ENCODE measurements at places on chromosomes 1 and 21. TPM values are rescaled to one million over a fixed set of nuclear protein-coding genes. Genes with fewer than 3 reads are reported as not detected.
A peak's percentile ranks its signal among the peaks of the same experiment; 100 is the strongest.

GRCh38 chr1:200979574-200980451 lies 43.7 kb downstream of the KIF21B start:
- DNase-seq, result no peak

DNA sequence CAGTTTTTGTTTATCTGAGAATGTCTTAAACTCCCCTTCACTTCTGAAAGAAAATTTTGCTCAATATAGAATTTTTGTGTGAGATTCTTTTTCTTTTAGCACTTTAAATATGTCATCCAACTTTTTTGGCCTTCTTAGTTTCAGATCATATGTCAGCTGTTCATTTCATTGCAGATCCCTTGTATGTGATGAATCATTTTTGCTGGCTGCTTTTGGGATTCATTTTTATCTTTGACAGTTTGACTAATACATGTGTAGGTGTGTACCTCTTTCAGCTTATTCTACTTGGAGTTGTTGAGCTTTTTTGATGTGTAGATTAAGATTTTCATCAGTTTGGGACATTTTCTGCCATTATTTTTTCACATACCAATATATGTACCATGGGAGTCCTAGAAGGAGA lies 156.8 kb downstream of the FASLG start:
- no peak for DNase-seq

The NBPF6 gene
- total RNA-seq, result not detected

DNA sequence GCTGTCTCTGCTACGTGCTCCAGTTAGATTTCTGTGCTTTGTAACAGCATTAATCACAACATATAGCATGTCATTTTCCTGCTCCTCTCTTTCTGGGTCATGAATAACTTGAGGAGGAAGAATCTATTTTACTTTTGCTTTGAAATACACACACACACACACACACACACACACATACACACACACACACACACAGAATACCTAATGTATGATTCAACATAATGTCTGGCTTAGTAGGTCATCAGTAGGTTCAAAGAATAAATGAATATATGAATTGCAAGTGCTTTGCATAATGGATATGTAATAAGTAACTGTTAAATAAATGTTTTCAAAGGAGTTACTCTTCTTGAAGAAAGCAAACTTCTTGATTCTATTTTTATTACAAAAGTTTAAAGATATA lies 249.0 kb downstream of the PDE4B start:
- DNase-seq, result no peak

DNA sequence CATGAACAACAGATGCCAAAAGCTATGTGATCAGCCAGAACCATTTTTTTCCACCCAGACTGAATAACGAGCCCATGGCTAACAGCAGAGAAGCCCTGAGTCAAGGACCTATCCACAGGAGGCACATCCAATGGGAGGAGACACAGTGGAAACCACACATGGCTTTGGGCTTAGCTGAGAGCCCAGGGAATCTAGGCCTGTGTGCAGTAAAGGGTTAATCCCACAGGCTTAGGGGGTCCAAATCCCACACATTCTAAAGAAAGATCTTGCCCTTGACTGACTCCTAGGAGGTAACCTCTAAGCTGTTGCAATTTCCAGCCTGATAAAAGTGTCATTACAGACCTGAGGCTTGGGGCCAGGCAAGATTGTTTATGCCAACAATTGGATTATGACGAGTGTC lies 194.5 kb downstream of the DSCAM start:
- DNase-seq, result no peak

The IGSF9 gene
- total RNA-seq, result 77.5 TPM

The DISC1 gene
- total RNA-seq, result 9.1 TPM

The ZNF648 gene
- total RNA-seq, result 0.23 TPM

The AMY1B gene
- total RNA-seq, result not detected

GRCh38 chr1:185038813-185039376 lies 6.5 kb upstream of the RNF2 start:
- no peak for DNase-seq

DNA sequence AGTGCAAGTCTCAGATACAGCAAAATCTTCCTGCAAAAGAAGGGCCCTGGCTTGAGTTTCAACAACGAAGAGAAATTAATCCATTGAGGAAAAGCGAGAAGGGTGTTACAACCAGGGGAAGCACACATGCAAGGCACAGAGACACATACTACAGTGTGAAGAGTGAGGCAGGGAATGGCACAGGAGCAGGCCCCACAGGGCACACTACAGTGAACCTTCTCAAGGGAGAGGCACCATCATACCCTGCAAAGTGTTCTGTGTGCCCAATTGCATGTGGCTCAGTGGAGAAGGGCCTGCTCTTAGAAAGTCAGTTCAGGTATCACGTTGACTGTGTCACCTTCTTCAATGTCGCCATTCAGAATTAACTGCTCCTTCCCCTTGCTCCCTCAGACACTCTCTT lies 60.3 kb downstream of the LMX1A start:
- DNase-seq, result no peak

- no peak for DNase-seq
Measured at GRCh38 chr1:8704866-8705506, 112.5 kb downstream of the RERE start.

DNA sequence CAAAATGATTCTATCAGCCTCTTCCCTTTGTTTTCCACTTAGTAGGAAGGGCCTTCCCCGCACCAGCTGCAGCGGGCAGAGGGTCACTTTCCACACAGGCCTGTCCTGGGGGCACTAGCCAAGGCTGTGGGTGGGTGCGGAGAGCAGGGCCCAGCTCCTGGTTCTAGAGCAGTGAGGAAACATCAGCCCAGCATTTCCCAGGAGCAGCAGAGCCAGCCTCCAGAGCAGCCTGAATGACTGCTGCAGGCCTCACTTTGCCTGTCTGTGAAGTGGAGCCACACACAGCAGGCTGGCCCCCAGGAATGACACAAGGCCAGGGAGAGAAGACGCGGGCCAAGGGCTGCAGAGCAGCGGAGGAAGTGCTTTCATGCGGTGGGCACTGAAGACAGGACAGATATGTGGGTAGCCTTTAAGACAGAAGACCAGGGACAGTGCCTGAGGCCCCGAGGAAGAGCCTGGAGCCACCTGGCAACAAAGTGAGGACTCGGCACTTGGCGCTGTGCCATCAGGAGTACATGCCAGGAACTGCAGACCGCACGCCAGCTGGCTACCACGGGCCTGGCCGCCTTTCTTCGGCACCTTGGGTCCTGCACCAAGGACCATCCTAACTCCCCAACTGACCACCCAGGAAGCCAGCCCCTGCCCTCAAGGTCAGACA lies 42.0 kb downstream of the ACOT7 start:
- no peak for DNase-seq

- no peak for DNase-seq
Measured at GRCh38 chr1:64891448-64891825, 74.9 kb downstream of the JAK1 start.

GRCh38 chr1:185960422-185961321 lies 226.5 kb downstream of the HMCN1 start:
- no peak for DNase-seq

The PKLR gene
- total RNA-seq, result 0.11 TPM

DNA sequence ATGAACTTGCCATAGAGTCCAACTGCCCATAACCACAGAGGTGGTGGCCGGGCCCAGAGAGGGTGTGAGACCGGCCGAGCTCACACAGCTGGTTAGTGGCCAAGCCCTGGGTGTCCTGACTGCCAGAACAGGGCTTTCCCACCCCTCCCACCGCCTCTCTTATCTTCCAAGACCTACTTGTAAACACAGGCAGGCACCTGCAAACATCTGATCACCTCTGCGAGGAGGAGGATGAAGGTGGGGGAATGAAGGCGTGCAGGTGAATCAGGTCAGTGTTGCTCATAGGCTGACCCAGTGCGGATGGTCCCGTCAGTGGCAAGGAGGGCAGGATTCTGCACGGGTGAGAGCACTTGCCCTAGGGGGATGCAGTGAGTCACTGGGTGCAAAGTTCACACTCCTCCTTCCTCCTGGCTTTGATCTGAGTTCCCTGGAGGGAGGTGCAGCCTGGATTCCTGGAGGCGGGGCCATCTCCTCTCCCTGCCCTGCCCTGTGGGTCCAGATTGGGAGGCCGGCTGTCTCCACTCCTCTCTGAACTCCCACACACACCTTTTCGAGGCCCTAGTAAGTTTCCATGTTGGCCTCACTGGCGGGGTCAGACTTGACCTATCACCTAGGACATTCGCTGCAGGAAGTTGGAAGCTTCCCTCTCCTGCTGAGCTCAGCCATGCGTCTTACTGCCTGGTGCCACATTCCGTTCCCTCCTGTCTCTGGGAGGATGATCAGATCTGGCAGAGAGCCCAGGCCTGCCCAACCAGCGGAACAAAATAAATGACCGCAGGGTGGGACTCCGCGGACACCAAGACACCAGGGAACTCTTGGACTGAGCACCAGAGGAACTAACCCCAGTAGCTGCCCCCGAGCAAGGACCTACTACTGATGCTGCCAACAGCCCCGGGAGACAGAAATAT lies 7.3 kb downstream of the UQCRHL start:
- peak; percentile 37 for DNase-seq

GRCh38 chr21:29481641-29482040 lies 182.9 kb downstream of the BACH1 start:
- no peak for DNase-seq

GRCh38 chr1:39081271-39082009 lies 55.3 kb downstream of the NDUFS5 start:
- no peak for DNase-seq

GRCh38 chr1:57633881-57634280 lies 210.0 kb upstream of the DAB1 start:
- DNase-seq, result no peak

- no peak for DNase-seq
Measured at GRCh38 chr1:23527366-23527765, 3.7 kb downstream of the E2F2 start.

The CASQ2 gene
- total RNA-seq, result 0.24 TPM

DNA sequence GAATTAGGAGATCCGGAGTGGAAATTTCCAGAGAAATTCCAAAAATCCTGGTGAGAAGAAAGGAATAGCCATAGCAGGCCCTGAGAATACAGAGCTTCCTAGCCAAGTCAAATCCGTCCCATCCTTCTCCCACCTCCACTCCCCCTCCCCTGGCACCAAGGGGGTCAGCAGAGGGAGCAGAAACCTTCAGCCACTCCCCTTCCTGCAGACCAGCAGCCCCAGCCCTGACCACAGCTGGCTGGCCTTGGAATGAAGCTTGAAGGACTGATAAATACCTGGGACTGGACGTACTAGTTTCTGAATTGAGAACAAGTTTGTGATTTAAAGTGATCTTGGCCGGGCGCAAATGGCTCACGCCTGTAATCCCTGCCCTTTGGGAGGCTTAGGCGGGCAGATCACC lies 13.8 kb upstream of the RIPPLY3 start:
- DNase-seq, result no peak

The EFHD2 gene
- total RNA-seq, result 17.5 TPM

The TRIM46 gene
- total RNA-seq, result 6.3 TPM

DNA sequence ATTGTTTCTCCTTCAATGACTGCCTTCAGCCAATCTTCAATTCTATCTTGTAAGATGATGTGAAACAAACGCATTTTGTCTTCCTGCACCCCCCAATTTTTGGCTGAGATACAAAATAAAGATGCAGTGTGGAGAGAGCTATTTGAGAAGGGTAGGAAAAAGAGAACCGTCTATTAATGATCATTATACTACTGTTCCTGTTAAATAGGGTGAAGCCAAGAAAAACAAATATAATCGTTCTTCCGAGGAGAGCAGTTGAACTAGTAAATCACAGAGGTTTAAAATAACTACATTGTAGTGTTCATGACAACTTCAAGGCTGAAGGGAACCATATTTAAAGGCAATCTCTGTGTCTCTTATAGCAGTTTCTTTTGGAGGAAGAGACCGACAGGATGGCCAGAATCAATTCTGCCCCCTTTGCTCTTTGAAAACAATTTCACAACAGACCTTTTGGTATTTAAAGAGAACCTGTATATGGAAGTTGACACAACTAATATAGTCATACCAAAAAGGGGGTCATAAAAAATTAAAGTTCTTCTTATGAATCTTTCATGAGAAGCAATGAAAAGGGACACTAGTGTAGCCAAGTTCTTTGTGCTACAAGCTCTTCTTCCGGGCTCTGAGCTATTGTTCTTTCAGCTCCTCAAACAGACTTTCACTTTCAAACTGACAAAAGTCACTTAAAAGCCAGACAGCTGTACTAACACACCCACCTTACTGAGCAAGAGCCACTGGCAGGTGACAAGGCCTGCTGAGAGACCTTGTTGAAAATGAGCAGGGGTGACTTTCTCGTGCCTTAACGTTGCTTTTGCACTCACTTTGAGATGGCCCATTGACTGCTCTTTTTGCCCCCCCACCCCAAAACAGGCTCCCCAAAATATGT lies 30.9 kb downstream of the PROX1 start:
- DNase-seq, result no peak

The SLC44A3 gene
- total RNA-seq, result 9.2 TPM

GRCh38 chr1:178798232-178798861 lies 72.5 kb downstream of the ANGPTL1 start:
- DNase-seq, result no peak

DNA sequence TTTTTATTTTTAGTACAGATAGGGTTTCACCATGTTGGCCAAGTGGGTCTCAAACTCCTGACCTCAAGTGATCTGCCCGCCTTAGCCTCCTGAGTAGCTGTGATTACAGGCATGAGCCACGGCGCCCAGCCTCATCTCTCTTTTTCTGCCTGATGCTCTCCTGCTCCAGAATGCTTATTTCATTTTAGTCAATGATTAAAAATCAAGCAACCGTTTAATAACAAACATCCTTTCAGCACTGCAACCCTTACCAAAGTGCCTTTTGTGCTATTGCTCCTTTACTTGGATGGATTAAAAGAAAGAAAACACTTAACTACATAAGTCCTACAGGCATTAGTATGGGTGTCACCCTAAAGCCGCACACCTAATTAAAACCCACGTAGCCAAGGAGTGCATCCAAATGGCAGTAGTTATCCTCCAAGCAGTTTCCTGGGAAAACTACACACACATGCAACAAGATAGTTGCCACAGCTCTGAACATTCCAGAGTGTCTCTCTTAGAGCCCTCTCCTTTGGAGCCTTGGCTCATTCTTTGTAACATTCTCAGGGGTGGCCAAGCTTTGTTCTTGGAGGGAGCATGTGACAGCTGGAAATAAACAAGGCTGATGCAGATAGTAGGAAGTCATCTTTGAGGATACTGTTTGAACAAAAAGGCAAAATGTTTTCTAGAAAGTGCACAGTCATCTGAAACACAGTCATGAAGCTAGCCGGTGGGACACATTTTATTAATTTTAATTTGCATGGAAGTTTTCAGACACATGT lies 51.2 kb downstream of the KCNJ15 start:
- DNase-seq, result no peak

The OXCT2 gene
- 0.22 TPM for total RNA-seq

- DNase-seq, result no peak
Measured at GRCh38 chr1:180507795-180508724, 5.7 kb upstream of the ACBD6 start.

All from mesothelial cell of epicardium (in vitro differentiated cells).